ENCODE measurements at places on chromosomes 1 and 21.

- no peak for DNase-seq
These were observed 7.6 kb downstream of the DHRS3 start for GRCh38 chr1:12610305-12610935.

DNA sequence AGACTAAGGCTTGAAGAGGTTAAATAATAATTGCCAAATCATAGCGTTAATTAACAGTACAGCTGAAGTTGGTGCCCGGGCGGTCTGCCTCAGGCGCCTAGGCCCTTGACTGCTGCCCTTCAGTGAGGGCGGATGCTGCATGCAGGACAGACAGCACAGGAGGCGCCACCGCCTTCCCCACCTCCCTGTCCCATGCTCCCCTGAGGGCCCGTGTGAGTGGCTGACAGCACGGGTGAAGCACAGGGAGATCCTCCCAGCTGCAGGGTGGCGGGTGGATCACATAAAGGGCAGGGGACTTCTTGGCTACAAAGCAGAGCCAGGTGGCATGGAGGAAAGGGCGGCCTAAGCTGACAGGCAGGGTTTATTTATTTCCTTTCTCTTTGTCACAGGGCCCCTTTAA lies 49.1 kb downstream of the DDX20 start:
- no peak for DNase-seq

- peak; percentile 29 for DNase-seq
These were observed 10.3 kb upstream of the CADM3 start for GRCh38 chr1:159161001-159161718.

DNA sequence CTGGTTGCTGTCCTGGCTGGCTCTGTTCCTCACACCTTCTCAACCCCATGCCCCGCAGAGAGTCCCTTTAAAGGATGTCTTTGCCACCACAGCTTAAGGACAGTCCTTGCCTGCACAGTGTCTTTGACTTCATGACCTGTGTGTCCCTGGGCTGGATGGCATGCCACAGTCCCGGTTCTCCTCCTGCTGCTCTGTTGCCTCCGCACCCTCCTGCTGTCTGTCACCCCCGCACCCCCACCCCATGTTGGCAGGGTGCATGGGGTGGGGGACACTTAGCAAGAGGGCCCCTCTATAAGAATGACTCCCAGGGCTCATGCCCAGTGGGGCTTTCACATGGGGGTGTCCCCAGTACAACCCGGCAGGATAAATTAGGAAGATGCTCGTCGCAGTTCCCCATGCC lies 41.6 kb upstream of the PADI1 start:
- no peak for DNase-seq

DNA sequence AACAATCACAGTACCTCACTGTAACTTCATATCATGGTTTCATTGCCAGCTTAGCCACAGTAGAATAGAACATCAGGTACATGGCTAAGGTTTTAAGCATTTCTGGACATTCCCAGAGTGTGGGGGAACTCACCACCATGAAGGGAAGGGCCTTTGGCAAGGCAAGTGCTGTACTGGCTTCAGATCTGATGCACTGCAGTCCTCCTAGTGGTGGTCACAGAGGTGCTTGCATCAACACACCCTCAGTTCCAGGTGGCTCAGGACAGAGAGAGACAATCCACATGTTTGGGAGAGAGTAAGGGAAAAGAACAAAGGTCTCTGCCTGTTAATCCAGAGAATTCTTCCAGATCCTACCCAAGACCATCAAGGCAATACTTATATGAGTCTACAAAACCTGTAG lies 528.4 kb upstream of the RGS18 start:
- DNase-seq: no peak

GRCh38 chr1:230171356-230172015 lies 104.4 kb downstream of the GALNT2 start:
- no peak for DNase-seq

DNA sequence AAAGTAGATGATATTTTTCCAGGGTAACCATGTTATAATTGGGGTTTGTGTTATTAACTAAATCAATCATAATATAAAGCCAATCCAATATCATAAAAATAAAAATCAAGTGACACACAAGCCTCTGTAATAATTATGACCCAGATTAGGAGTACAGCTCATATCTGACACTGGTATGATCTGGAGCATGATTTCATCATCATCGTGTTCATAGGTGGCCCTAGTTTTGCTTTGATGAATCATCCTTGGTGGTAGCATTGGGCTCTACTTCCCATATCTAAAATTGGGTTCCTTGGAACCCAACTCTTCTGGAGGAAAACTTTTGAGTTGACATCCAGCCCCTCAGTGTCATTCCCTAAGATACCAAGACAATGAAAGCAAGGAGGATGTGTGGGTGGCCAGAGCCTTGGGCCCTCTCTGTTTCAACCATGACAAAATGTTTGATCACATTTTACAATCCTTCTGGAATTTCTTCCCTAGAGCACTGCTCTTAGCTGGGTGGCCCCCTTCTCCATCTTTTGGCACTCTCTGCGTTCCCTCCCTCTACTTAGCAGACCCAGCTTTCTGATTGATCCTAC lies 37.0 kb upstream of the ENAH start:
- DNase-seq: no peak

- no peak for DNase-seq
These were observed 6.8 kb upstream of the IL24 start for GRCh38 chr1:206890125-206891060.

DNA sequence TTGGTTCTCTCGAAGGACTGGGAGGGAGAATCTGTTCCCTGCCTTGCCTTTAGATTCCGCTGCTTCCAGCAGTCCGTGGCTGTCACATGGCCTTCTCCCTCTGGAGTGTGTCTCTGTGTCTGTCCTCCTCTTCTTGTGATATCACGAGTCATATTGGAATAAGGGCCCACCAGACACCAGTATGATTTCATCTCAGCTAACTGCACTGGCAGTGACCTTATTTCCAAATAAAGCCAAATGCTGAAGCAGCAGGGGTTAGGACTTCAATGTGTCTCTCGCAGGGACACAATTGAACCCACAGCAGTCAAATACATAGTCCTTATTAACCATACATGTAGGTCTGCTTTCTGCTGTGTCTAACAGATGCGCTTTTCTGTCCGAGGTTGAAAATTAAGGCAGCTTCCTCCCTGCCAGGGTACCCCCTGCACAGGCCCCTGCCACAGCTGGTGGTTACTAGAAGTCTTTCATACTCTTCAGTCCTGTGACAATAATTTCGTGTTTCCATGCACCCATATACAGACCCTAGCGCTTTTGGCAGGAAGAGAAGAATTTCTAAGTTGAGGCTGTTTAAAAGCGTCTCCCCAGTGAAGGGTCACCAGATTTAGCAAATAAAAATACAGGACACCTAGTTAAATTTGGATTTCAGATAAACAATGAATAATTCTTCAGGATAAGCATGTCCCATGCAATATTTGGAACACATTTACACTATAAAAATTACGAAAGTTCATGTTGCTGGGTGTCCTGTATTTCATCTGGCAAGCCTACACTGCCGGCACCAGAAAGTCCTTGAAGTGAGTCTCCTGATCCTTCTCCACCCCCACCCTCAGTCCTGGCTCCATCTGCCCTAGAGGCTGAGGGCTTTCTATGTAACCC lies 182.1 kb downstream of the ETS2 start:
- DNase-seq: no peak
